ENCODE measurements at places on chromosomes 16 and 17. TPM values are rescaled to one million over a fixed set of nuclear protein-coding genes. Genes with fewer than 3 reads are reported as not detected.

The AP2B1 gene
- 185 TPM for total RNA-seq

The SOX9 gene
- total RNA-seq: not detected

The NOS2 gene
- total RNA-seq: not detected

The CA5A gene
- not detected for total RNA-seq

The RUNDC3A gene
- total RNA-seq: 1.0 TPM

The ASGR2 gene
- not detected for total RNA-seq

The MEIOC gene
- total RNA-seq: 0.96 TPM

All from activated naive CD4-positive, alpha-beta T cell treated with anti-CD3 and anti-CD28 coated beads, Interleukin-2, amount 50 U/mL, for 72 hours (primary cell).